EL (cell line): ENCODE measurements at places on chromosomes 16 and 17.

DNA sequence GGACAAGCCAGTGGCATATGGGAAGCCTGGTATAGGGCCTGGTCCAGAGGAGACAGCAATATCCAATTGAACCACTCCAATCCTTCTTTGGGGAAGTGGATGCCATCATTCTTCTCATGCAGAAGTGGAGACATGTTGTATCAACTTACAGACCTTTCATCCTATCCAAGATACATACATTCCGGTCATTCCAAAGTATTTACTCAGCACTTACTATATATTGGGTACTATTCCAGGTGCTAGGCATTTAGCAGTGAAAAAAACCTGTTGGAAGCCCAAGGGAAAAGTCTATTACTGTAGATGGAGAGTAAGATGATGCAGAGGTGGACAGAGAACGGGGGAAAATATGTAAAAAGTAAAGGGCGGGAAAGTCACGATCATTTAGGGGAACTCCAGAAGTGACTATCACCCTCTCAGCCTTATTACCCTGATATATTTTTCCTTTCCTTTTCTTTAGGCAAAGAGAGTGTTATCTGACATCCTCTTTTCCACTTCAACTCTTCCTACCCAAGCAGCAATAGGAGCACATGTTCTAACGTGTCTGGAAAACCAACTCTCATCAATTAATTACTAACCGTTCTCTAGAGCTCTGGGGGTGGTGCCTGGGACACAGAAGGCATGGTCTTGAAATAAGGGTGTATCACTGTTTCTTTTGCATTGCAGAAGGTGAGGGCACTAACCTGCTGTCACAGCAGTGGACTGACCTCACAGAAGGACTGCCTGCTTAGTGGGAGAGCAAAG, 210.1 kb upstream of the MAF start:
- DNase-seq, result peak; percentile 2

GRCh38 chr17:72287586-72287985, 166.8 kb downstream of the SOX9 start:
- DNase-seq, result no peak

- no peak for DNase-seq
Measured at GRCh38 chr16:89070590-89070989, 23.1 kb upstream of the ACSF3 start.

- DNase-seq, result peak; percentile 53
Measured at GRCh38 chr16:31177136-31177535, 2.8 kb upstream of the FUS start.

GRCh38 chr17:28527181-28527681, 21.1 kb downstream of the FOXN1 start:
- no peak for DNase-seq

DNA sequence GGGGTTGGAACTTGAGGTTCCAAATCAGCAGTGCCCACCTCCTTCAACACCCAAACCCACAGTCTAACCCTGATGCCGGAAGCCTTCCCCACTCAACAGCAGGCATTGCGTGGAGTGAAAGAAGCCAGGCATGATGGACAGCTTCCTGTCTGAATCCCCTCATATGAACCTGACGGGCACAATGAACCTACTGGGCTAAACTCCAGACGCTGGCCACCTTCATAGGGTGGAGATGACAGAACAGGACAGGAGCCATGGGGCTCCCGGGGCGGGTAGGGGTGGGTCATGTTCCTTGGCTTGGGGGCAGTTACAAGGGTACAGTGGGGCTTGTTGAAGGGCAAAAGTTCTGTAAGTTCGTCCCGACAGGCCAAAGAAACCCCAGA, 460 bp upstream of the HSBP1 start:
- DNase-seq, result no peak

- DNase-seq, result peak; percentile 32
Measured at GRCh38 chr16:3878610-3879009, 1.9 kb downstream of the CREBBP start.

GRCh38 chr17:32542186-32542585, 55.4 kb downstream of the CDK5R1 start:
- no peak for DNase-seq

- DNase-seq, result no peak
Measured at GRCh38 chr17:20043021-20043420, 33.9 kb downstream of the SPECC1 start.

- no peak for DNase-seq
Measured at GRCh38 chr16:6510261-6510660, 822.4 kb upstream of the RBFOX1 start.

- DNase-seq, result no peak
Measured at GRCh38 chr17:12290207-12290606, 269.5 kb downstream of the MAP2K4 start.

- DNase-seq, result no peak
Measured at GRCh38 chr16:56094231-56094630, 97.1 kb upstream of the GNAO1 start.

DNA sequence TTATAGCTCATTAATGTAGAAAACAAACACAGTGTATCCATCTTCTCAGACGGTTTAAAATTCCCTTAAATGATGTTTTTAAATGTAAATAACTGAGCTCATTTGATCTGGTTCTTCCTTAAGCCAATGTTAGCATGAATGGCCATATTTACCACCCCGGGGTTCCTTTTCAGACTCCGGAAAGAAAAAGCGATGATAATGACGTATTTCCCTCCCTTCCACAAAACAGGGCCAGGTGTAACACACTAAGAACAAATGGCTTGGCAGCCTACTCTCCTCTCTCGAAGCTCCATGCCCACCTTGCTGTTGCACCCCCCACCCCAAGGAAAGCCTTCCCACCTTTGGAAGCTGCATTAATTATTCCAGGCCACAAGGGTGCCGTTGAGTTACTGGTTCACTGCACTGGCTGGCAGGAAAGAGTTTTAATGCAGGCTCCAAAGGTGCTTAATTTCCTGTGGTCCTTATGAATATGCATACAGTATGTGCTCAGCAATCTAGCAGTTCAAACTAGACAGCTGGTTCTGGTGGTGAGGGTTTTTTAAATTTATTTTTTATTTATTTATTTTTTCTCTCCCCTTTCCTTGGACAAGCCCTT, 378.9 kb downstream of the WWOX start:
- DNase-seq, result no peak
